A549 treated with Hydrocortisone at 1 μM for 4 hours (cell line): ENCODE measurements at places on chromosomes 3 and 15. TPM values are rescaled to one million over a fixed set of nuclear protein-coding genes. Genes with fewer than 3 reads are reported as not detected.

Gene RFX7
- 8.6 to 13.9 TPM (median 12.8 TPM) in 5 replicates for total RNA-seq

Gene STRIT1
- not detected in 5 replicates for total RNA-seq

Gene SNX33
- total RNA-seq: 11.9 to 14.5 TPM (median 13.9 TPM) in 5 replicates

Gene IFRD2
- 74.0 to 96.1 TPM (median 89.5 TPM) in 5 replicates for total RNA-seq

Gene EPHA6
- 0.08 to 0.14 TPM (median 0.13 TPM) in 5 replicates for total RNA-seq

Gene KLHL40
- total RNA-seq: not detected in 5 replicates

Gene POU1F1
- not detected in 5 replicates for total RNA-seq
